ENCODE measurements at places on chromosomes 7 and 10.

DNA sequence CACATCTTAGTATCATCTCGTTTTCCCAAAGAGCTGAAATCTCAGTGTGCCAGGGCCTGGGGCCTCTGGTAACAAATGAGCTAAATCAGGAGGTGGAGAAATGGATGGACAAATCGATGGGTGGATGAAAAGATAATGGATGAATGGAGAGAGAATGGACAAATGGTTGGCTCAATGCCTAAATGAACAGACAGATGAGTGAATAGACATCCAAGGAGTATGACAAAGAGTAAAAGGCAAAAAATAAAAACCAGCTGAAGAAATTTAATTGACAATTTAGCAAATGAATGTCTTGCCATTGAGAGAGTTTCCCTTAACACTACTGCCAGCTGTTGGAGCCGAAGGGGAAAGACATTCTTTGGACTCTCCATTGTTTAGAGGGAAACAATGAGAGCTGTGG, 8.0 kb downstream of the SYCE1 start:
- DNase-seq = no peak

- no peak for DNase-seq
These were observed 47.1 kb downstream of the NT5C2 start for GRCh38 chr10:103145860-103146466.

DNA sequence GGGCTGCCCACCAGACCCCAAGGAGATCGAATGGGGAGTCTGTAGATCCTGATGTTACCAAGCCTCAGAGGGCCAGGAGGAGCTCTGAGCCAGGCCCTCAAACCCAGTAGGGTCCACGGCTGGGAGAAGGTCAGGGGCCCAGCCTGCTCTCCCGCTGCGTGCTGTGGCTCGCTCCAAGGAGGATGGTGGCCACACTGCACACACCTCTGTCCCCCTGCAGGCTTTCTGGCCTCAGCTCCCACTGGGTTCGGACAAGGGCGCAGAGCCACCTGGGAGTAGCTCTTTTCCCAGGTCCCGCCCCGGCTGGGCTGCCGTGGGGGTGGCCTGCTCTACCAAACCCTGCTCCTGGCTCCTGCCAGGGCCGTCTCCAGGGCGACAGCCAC, 175.8 kb downstream of the ZNF248 start:
- no peak for DNase-seq

DNA sequence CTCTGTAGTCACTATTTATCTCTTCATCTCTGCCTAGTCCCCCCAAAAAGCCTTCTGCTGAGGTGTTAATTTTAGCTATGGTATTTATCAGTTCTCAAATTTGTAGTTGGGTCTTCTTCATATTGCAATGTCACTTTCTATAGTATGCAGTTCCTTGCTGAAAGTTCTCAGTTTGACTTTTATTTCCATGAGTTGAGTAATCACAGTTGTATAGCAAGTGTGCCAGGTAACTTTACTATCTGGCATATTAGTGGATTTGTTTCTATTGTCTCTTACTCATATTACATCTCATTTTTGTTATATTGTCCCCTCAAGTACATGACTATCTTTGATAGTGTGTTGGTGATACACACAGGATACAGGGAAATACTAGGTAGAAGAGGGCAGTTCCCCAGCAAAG, 152.8 kb downstream of the CUBN start:
- DNase-seq = no peak

DNA sequence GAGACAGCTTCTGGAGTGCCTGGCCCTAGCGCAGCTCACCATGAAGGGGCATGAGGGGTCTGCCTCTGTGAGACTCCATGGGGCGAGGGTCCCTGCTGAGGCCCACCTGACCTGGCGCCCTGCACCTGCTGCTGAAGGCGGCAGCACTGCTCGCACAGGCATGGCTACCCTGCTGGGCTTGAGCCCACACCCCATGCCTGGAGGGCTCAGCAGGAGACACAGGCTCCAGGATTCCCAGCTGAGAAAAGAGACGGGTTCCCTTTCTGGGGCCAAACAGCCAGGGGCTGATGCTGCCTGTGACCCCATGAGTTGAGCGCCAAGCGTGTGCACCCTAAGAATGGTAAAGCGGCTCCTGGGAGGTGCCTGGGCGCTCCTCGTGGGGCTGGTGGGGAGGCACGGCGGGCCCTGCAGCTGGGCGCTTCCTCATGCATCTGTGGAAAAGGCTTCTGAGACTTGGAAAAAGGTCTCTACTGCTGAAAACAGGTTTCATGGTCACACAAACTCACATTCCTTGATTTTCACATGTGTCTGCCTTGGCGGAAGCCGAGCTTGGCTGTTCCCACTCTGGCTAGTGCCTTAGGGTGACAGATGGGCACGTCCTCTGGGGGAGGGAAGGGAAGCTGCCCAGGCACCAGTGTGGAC, 233.4 kb downstream of the ZMYND11 start:
- no peak for DNase-seq

DNA sequence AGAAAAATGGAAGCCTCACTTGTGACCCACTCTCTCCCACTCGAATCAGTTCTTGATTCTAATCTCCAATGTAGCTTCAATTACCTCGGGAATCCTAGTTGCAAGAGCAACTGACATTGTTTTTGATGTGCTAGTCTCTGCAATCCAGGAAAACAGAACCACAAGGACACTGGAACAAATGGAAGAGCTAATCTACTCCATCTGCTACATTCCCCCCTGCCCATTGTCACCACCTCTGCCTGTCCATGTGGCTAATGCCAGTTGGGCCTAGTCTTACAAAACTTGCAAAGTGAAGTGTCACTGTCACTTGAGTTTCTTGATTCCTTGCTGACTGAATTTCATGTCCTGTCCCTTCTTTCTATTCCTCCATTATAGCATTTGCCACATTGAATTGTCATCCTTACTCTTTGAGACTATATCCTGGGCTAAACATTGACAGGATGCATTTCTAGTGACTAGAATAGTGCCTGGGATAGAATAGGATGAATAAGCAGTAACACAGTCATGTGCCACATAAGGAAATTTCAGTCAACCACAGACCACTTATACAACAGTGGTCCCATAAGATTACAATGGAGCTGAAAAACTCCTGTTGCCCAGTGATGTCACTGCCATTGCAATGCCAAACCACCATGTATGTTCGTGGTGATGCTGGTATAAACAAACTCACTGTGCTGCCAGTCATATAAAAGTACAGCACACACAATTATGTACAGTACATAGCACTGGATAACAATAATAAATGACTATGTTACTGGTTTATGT, 13.5 kb downstream of the GCC1 start:
- DNase-seq = no peak

DNA sequence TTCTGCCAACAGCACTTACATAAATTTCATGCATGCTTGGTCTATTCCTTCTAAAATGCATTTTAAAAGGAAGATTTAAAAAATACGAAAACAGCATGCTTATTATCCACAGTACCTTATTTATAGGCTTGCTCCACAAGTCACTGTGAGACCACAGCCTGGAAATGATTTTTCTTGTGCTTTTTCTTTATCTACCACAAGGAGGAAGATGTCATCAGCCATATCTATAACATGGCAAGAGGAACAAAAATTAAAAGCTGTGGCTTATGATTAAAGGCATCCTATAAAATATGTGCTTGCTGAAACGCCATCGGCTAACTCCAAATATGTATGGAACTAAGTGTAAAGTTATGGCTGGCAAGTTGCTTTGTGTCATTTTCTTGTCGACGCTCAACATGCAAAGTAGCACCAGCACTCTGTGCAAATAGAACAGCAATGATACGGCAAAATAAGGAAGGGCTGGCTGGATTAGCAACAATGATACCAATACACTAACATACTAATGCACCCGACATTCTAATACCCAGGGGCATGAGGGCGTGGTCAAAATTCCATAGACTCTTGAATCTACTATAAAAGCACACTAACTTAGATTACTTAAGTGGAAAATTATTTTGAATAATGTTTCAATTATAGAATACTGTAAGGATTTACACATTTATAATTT, 41.2 kb upstream of the AKR1E2 start:
- DNase-seq = no peak

DNA sequence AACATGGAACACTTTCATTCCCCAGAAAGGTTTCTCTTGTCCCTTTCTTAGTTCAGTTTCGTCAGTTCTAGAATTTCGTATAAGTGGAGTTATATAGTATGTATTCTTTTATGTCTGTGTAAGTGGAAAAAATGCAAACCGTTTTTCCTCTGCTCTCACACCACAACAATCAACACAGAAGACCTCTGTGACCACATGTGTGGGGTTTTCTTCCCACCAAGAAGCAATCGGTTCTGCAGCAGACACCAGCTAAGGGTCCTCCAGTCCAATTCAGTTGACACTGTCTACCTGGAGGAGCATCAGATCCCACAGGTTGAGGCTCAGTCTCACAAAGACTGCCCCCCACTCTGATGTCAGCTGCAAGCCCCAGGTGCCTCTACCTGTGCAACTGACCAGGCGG, 6.2 kb downstream of the CDC123 start:
- no peak for DNase-seq

- DNase-seq = no peak
These were observed 438.1 kb upstream of the NRP1 start for GRCh38 chr10:33772370-33773252.

GRCh38 chr7:116571552-116571951, 46.7 kb downstream of the CAV1 start:
- no peak for DNase-seq

GRCh38 chr10:21532694-21533466, 1.2 kb upstream of the MLLT10 start:
- DNase-seq = no peak
